ENCODE measurements at places on chromosomes 4 and X.

GRCh38 chrX:38807873-38808272 is 6.6 kb downstream of the MID1IP1 start:
- no peak for DNase-seq

GRCh38 chr4:99202536-99202935 is 16.5 kb downstream of the ADH6 start:
- no peak for DNase-seq

DNA sequence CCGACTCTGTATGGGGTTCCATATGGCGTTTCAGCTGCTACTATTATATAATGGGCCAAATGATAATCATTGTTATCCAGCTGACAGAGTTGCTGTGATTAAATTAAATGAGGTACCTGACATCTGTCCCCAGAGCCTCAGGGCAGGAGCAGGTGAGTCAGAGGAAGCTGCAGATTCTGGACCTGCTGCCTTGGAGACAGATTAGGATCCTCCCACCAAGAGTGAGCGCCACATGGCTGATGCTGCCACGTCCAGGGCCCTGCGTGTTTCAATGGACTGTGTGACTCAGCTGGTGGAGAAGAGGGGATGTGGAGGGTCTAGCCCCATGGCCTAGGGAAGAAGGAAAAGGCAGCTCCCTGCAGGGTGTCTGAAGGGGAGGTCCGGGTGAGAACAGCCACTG is 28.3 kb upstream of the UXT start:
- DNase-seq: no peak

- no peak for DNase-seq
Observed at GRCh38 chrX:10756441-10756840, 136.1 kb upstream of the MID1 start.

DNA sequence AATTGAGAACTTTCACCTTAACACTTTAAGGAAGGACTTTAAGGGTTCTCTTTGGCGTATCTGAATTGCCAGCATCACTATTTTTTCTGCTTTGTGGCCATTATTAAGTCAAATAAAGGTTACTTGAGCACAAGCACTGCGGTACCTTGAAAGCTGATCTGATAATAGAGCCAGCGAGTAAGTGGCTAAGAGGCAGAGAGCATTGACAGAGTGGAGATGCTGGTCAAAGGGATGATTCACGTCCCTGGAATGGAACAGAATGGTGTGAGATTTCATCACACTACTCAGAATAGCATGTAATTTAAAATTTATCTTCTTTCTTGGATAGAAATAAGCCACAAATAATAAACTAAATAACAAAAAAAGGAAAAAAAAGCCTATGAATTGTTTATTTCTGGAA is 57.1 kb upstream of the NPFFR2 start:
- DNase-seq: no peak

GRCh38 chr4:163666332-163666873 is 171.9 kb downstream of the TMA16 start:
- DNase-seq: peak; percentile 83

All from bone marrow (tissue), 2 donors.